ENCODE measurements at places on chromosomes 7 and 10.

GRCh38 chr10:47361293-47361692, 13.1 kb downstream of the RBP3 start:
- DNase-seq: peak; percentile 52

GRCh38 chr10:121510201-121510771, 88.0 kb downstream of the FGFR2 start:
- no peak for DNase-seq

- DNase-seq: no peak
Measured at GRCh38 chr7:128154504-128154903, 86.6 kb upstream of the LEP start.

DNA sequence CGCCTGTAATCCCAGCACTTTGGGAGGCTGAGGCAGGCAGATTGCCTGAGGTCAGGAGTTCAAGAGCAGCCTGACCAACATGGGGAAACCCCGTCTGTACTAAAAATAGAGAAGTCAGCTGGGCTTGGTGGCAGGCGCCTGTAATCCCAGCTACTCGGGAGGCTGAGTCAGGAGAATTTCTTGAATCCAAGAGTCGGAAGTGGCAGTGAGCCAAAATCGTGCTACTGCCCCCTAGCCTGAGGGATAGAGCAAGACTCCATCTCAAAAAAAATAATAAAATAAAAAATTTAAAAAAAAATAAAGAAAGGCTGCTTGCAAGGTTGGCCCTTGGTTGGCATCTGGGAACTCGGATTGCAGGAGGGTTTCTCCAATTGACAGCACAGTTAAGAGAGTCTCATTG, 221.6 kb downstream of the DGKI start:
- no peak for DNase-seq

DNA sequence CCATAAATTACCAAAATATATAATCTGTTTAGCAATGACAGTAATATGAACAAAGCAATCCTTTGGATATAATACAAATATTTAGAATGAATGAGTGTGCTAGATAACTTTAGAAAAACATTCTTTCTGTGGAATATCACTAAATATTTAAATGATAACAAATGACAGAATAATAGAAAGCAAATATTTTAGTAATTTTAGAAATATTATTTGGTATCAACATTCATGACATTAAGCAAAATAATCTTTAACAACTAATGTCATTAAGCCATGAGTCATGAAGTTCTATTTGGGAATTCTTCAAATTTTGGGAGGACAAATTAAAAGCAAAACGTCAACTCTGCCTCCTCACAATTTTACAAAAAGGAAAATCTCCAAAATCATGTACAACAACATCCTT, 844.8 kb upstream of the LRRN3 start:
- DNase-seq: no peak

- DNase-seq: peak; percentile 79
Measured at GRCh38 chr10:119209035-119209735, 1.8 kb downstream of the GRK5 start.

DNA sequence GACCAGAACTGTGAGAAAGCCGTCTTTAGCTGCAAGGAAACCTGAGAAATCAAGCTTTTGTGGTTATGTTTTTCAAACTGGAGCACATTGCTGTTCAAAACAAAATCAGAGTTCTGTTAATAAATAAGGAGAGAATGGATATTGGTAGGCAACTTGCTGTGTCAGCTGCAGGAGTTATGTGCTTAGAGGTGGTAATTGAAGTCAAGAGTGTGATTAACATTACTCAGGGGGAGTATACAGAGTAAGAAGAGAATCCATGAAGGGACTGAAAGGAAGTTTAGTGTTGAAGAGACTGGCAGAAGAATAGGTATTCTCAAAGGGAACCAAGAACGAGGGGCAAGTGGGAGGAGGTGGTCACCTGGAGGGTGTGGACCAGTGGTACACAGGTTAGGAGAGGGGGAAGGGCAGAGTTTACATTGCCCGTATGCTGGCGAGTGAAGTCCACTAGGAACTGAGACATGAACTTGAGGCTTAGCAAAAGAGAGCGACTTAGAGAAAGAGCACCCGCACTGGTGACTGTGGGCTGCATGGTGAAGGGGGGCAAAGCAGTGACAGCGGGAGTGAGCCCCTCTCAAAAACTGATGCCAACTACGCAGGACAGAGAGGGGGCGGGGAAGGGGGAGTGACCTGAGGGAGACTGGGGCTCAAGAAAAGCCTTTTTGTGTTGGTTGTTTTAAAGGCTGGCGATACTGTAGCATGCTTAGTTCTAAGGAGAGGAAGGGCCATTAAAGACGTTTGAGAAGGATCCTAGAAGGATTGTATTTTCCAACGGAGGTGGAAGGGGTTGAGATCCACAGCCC, 80.0 kb downstream of the SDK1 start:
- no peak for DNase-seq

- no peak for DNase-seq
Measured at GRCh38 chr10:126729314-126729870, 58.9 kb upstream of the C10orf90 start.

DNA sequence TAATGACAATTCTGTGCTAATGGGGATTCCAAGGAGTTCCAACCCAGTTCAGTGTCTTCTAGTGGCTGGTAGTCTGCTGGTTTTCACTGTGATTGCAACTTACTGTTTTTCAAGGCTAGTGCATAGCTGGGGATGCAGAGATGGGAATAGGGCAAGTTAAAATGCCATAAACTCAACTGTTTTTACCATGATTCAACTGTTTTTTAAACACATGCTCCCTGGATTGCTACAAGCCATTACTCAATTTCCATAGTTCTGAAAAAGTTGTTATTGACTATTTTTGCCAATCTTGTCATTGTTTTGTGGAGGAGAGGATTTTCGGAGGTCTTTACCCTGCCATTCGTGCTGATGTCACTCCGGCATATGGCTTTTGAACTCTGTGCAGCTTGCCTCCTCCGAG, 245.3 kb downstream of the SUGCT start:
- DNase-seq: no peak

GRCh38 chr7:110507369-110507768, 583.6 kb upstream of the LRRN3 start:
- DNase-seq: no peak

DNA sequence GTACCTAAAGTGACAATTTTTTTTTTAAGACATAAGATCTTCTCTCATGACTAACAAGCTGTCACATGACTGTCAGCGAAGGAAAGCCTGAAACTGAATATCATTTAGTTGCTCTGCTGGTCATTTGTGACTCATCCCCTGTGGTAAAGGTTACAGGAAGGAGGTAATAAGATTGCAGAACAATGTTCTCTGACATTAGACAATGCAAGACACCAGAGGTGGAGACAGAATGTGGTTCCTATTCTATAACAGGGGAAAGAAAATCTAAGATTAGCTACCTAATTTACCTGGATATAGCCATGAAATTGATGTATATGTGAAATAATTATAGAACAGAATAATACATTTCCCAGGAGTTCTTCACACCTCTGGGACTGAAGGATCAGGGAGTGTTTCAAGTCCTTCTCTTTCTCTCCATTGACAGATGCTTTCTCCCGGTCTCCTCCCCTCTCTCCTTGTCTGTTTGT, 47.7 kb downstream of the LRGUK start:
- no peak for DNase-seq

DNA sequence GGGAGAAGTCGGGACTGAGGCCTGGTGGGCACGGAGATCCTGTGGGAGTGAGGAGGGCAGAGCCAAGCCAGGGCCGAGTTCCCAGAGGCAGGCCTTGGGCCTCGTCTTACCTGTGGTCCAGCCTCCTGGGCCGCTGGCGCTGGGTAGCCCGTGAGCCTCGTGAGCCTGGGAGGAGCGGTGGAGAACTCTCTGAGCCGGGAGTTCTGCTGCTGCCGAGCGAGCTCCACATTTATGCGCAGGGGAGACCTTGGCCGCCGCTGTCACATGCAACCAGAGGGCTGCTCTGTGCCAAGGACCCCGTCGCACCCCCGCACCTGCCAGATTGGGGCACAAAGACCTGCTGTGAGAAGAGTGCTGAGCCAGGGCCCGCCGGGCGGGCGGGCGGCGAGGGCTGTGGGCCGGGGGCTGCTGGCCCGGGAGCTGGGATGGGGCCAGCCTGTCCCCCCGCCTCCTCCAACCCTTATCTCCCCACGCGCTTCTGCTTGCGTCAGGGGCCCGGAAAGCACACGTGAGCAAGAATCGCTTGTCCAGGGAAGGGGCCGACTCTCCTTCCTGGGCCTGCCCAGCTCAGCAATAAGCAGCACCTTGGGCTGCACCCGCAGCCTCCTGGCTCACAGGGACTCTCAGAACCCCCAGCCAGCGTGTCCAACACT, 10.2 kb downstream of the VENTX start:
- DNase-seq: no peak

All from stimulated activated naive CD8-positive, alpha-beta T cell treated with anti-CD3 and anti-CD28 coated beads, Interleukin-15, Interleukin-2, amounts not matched to agents 100 U/mL and 50 U/mL, for 24 hours (primary cell).